ENCODE measurements at places on chromosomes 1 and 21.

- no peak for DNase-seq
Observed at GRCh38 chr1:203627851-203628200, 1.2 kb downstream of the ATP2B4 start.

DNA sequence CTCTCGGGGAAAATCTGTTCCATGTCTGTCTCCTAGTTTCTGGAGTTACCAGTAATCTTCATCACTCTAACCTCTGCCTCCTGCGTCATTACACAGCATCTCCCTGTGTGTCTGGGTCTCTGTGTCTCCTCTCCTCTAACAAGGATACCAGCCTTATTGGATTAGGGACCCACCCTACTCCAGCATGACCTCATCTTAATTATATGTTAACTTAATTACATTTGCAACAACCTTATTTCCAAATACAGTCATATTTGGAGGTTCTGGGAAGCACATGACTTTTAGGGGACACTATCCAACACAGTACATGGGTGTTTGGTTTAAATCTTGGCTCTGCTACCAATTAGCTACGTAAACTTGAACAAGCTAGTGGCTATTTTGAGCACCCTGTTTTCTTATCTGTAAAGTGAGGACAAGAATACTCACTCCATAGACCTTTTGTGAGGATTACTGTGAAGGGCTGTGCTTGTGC, 83.9 kb upstream of the SGIP1 start:
- DNase-seq: no peak

DNA sequence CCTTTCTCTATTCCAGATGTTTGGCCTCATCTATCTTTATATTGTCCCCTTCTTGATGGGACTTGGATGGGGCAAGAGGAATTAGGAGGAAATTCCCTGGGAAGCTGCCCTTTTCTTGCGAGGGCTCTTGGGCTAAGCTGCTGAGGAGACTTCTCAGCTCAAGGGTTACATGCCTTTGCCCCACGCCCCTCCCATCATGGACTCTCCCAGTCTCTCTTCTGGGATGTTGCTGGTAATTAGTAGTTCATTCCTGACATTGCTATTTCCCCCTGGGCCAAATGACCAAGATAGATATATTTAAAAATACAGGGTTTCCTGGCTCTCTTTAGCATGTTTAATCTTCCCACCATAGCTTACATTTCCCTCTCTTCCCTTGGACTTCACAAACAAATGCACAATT, 90.6 kb upstream of the RALGPS2 start:
- DNase-seq: no peak

DNA sequence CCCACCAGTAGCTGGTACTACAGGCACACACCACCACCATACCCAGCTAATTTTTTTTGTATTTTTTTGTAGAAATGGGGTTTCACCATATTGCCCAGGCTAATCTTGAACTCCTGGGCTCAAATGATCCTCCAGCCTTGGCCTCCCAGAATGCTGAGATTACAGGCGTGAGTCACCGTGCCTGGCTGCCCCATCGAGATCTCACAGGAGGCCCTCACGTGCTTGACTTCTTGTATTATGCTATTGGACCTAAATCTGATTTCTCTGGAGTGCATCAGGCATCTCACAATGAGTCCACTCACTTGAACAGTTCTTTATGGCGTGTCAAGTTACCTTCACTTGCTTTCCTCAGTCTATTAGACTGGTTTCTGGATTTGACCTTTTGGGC, 9.3 kb upstream of the RSRP1 start:
- no peak for DNase-seq

- no peak for DNase-seq
Observed at GRCh38 chr1:218513328-218513727, 168.2 kb downstream of the TGFB2 start.

DNA sequence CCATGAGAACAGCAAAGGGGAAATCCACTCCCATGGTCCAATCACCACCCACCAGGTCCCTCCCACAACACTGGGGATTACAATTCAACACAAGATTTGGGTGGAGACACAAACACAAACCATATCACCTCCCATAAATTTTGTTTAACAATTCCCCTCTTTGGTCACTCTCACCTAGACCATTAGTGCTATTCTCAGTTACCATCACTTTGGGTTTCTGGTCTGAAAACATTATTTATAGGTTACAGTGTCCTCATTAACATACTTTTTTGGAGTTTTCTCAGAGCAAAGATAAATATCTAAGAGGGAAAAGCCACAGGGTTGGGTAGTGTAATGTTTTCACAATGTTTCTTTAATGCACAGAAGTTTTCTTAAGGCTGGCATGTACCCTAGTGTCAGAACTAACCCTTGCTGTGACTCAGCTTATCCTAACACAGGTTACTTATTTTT, 47.7 kb upstream of the DNAH14 start:
- no peak for DNase-seq

- DNase-seq: peak; percentile 91
Observed at GRCh38 chr1:235077571-235078479, 50.8 kb downstream of the TOMM20 start.

DNA sequence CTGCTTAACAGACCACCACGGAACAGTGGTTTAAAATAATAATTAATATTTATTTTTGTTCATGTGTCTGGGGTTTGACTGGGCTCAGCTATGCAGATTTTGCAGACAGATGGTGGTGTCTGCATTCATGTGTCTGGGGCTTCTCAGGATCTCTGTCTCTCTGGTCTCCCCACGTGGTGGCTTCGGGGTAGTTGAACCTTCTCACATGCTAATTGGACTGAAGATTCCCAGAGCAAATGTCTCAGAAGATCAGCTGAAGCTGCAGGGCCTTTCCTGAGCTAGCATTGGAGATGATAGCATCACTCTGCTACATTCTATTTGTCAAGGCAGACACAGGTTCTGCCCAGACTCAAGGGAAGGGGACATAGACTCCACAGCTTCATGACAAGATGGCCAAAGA, 109.1 kb upstream of the DNAH14 start:
- no peak for DNase-seq

- no peak for DNase-seq
Observed at GRCh38 chr1:156765666-156766065, 1.7 kb upstream of the PRCC start.

- no peak for DNase-seq
Observed at GRCh38 chr21:16156841-16157489, 427.2 kb downstream of the USP25 start.

DNA sequence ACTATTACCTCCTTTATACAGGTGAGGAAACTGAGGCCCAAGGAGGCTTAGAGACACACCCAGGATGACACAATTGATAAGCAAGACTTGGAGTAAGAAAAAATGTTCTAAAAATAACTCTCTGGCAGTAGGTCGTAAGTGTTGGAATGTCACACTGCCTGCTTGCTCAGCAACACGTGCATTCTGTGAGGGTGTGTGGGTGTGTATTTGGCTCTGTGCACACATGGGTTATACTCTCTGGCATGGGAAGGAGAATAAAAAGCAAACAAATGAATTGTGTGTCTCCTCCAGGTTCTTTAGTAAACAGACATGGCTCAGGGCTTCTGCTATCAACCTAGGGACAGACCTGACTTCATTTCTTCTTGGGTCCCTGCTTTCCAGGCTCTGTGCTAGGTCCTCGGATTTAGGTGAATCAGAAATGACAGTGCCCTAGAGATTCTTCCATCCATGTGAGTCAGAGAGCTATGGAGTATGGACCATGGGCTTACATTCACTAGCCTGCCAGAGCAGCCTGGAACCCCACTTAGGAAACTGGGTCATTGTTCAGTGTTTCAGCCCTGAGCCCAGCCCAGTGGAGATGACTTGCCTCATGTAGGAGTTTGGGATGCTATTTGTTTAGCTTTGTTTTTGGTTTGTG, 72.4 kb downstream of the ELAVL4 start:
- no peak for DNase-seq

DNA sequence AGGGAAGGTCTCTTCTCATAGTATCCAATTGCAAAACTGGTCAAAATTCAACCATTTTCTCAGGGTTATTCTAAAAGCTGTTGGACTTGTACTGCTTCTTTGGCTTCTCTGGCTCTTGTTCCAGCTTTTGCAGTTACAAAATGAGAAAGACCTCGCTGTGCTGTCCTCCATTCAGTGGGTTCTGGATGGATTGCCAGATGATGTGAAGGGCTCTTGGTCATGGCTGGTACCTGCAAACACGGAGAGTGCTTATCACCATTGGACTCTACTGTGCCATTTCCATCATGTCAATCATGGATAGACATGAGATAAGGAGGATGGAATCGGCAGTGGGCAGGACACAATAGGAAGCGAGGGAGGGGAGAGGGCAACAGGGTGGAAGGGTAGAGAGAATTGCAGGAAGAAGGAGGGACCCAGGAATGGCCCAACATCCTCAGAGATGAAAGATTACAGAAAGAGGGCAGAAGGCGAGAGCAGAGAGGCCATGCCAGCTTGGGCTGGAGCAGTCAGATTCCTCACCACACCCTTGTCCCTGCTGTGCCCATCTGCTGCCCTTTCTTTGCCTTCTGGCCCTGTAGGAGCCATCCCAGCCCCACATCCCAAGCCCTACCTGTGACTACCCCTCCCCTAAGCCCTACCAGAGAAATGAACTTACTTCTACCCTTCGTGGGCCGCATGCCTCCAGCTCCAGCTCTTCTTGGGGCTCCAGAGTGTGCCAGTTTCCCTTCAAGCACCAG, 70.3 kb downstream of the HIVEP3 start:
- no peak for DNase-seq

GRCh38 chr1:30724175-30724574, 790 bp upstream of the MATN1 start:
- no peak for DNase-seq

GRCh38 chr1:247407180-247407616, 8.8 kb upstream of the NLRP3 start:
- DNase-seq: peak; percentile 87

GRCh38 chr1:18556364-18556763, 74.3 kb upstream of the PAX7 start:
- peak; percentile 8 for DNase-seq

DNA sequence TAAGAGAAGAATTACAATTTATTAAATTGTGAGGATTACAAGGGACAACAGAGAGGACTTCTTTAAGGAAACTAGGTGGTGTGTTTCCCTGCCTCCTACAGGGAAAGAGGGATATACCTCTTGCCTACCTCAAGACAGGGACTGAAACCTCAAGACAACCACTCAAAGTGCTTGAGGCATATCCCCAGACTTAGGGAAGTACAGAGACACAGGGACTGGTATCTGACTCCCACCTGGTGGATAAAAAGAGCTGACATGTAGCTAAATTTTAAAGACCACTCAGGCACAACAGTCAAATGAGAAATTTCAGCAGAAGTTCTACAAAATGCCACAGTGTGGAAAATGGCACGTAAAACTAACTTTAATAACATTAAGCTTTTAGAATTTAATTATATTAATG, 21.3 kb downstream of the DENND2C start:
- DNase-seq: no peak

DNA sequence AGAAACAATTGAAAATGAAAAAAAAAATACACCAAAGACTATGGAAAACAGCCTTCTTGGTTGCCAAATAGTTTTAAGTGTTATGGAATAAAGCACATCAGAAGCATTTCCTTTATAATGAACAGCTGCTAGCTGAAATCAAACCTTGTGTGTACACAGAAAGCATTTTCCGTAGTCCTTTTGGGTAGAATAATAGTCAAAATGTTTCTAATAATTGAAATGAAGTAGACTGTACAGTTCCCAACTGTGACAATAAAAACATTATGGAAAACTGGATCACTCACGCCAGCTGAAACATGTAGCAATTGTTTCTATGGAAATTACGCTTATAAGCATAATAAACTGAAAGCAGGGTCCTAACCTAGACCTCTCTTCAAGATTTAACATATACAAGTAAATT, 856.3 kb upstream of the B3GALT2 start:
- no peak for DNase-seq

- no peak for DNase-seq
Observed at GRCh38 chr1:8343464-8344001, 25.6 kb downstream of the SLC45A1 start.

DNA sequence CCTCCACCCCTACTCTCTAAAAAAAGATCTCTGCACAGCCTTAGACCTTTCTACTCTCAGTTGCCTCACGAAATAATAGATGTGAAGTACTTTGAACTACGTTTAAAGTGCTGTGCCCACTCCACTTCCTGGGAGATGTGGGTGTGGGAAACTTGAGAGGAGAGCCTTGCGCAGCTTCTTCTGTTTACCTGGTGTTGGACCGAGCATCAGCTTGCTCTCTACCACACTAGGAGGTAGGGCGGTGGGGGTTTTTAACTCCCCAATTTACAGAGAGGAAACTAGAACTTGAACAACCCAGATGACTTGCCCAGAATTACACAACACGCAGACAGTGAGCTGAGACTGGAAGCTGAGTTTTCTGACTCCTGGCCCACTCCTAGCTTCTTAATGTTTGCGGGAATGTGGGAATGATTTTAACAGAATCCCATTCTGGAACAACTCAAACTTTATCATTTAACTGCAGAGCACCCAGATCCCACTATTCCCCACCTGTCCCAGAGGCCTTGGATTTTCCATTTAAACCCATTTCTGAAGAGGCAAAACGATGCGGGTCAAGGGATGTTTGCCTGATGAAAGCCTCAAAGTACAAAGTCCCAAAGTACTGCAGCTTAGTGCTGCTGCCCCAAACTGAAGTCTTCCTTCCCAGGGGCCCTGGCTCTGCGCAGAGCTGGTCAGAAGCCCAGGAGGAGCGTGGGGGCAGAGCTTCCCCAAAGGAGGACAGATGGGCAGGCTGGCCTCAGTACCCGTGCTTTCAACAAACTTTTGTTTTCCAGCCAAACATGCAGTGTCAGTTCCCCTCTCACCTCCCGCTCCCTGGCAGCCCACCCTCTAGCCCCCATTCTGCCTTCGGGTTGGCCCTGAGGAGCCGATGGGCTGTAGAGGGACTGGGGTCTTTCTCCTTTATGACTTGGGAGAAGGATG, 19.0 kb downstream of the BTG2 start:
- peak; percentile 36 for DNase-seq

- DNase-seq: no peak
Observed at GRCh38 chr1:89201106-89201794, 2.5 kb upstream of the GBP4 start.

GRCh38 chr1:158898722-158899121, 32.6 kb upstream of the PYHIN1 start:
- DNase-seq: no peak

DNA sequence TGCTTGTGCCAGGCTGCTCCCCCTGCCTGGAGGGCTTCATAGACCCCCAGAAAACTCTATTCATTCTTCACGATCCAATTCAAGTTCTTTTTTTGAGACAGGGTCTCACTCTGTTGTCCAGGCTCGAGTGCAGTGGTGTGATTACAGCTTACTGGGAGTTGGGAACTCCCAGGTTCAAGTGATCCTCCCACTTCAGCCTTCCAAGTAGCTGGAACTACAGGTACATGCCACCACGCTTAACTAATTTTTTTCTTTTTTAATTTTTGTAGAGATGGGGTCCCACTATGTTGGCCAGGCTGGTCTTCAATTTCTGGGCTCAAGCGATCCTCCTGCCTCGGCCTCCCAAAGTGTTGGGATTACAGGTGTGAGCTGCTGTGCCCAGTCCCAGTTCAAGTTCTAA, 4.3 kb downstream of the STK40 start:
- no peak for DNase-seq

Measured in activated CD4-positive, alpha-beta T cell treated with anti-CD3 and anti-CD28 coated beads, Interleukin-2, amount 50 U/mL, for 16 hours (primary cell).